ENCODE measurements at places on chromosomes 4 and X. TPM values are rescaled to one million over a fixed set of nuclear protein-coding genes. Genes with fewer than 3 reads are reported as not detected.

NKX3-2 gene
- 0.28 TPM for polyA plus RNA-seq

HNRNPDL gene
- polyA plus RNA-seq = 441 TPM

GNPDA2 gene
- polyA plus RNA-seq = 27.3 TPM

MCF2 gene
- 0.14 TPM for polyA plus RNA-seq

DNA sequence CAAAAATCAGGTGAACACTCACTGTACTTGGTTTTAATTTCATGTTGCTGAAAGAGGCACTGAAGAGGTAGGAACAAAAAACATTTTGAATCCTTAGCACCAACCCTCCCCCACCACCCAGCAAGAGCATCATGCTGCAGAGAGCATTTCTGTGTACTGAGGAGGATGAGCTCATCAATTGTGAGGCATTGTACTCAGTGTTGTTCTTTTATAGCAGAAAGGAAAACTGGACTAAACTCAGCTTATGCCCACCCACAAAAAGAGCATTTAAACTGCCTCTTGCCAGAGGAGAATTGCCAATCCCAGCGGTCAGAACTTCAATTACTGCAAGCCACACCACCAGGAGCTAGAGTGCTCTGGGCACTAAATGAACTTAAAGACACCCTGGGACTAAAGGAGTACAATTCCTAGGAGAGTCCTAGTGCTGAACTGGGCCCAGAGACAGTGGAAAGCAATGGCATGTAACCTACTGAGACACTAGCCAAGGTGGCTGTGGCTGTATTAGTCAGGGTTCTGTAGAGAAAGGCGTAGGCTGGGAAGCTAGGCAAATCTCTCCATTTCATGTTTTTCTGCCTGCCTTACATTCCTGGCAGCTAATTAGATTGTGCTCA lies 280.7 kb upstream of the KLHL4 start:
- no peak for DNase-seq

DNA sequence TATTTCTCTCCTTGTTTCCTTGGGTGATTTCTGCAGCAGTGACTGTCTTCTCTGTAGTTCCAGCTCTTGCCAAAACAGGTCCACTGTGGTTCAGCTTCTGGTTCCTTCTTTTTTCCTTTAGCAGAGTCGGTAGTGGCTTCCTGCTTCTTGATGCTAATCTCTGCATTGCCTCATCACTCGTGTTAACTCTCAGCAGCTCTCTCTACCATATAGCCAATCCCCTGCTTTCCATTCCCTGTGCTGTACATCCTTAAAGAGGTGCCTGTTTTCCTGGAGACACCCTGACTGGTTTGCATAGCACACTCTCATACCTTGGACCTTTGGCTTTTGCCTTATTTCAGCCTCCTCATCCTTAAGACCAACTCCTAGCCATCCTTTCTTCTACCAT lies 191.2 kb upstream of the LNX1 start:
- DNase-seq = no peak

DNA sequence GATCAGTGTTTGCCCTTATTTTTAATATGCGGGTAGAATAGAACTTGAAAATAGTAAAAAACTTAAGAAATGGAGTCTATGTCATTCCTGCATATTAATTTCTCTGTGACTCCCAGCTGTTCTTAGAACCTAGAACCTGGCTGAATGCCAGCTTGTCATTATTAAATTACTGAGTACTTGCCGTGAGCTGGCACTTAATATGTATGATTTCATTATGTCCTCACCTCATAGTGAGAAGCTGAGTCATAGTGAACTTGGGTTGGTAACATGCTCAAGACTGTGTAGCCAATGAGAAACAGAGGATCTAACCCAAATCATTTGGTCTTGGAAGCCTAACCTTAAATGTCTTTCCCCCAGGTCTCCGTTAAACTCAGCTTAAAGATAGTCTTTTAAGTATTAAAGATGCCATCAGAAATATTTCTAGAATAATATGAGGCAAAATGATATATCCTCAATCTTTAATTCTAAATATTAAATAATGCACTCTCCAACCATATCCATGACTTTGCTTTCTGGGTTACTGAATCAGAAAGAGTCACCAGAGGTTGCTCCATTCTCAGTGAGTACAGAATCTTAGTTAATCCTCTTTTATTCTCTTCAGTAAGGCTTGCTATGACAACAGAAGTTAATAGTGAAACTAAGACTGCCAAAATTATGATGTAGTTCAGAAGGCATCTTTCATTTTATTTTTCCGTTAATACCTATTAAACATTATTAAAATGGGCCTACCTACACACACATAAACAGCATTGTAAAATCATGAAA lies 58.6 kb upstream of the TLL1 start:
- DNase-seq = no peak

DNA sequence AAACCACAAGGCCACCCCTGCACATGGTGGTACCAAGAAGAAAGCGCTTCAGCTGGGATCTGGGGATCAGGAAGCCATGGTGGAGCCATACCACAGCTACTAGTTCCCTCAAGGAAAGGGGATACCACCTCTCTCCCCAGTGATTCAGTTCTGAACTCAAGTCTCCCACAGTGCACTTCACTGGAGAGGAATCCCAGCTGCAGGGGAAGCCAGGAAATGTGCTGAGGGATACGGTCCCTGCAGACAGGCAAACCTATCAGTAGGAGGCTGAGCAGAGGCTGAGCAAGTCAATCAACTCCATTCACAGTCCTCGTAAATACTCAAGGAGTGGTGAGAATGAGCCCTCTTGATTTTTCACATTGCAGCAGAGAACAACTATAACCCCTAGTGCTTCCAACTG lies 11.0 kb downstream of the TMEM192 start:
- no peak for DNase-seq

DNA sequence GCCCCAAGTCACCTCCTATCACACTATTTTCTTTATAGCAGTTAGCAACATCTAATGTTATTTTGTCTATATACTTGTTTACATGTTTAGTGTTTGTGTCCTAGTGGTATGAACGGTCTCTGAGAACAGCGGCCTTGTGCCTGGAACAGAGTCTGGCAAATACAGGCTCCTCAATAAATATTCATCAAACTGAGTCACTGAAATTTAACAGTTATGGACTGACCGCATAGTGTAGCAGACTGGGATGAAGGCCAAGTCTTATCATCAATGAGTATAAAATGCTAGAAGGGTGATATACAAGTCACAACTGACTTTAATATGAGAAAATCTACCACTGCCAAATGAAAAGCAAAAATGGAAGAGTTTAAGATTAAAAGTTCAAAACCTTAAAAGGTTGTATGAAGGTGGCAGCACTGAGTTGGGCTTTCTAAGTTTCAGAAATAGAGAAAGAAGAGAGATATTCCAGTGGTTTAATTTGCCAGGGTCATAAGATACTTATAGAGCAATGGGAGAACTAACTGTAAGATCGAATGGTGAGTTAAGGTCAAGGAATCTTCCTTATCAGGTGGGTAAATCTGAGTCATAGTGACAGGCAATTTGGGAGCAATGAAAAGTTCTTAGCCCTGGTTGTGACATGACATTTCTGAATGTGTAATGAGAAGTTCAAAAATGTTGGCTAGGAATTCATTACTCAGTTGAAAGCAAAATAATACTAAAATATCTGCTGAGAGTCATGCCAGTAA lies 34.9 kb downstream of the ELOVL6 start:
- no peak for DNase-seq

GRCh38 chr4:112147697-112148096 lies 2.4 kb downstream of the FAM241A start:
- DNase-seq = no peak

DNA sequence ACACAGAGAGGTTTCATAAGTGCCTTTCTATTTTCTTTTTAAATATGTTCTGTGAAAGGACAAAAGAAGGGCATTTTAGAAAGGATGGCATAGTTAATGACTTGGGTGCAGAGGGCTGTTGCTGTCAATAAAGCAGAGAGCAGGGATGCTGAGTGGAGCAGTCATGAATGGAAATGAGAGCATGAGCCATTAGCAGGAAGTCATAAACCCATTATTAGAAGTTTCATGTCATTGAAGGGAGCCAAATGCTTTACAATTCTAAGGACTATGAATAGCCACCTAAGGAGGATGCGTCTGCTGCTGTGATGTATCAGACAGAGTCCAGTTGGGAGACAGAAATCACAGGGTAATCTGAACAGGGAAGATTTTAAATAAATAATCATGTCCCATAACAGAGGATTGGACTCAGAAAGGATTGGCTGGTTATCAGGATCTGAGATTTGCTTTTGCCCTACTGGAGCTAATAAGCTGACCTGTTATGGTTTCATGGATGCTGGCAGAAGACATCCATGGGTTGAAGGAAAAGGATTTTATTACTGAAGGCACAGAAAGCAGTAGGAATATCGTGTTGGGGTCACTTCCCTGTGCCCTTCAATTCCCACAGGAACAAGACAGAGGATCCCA lies 47.5 kb upstream of the WDR19 start:
- DNase-seq = no peak

DNA sequence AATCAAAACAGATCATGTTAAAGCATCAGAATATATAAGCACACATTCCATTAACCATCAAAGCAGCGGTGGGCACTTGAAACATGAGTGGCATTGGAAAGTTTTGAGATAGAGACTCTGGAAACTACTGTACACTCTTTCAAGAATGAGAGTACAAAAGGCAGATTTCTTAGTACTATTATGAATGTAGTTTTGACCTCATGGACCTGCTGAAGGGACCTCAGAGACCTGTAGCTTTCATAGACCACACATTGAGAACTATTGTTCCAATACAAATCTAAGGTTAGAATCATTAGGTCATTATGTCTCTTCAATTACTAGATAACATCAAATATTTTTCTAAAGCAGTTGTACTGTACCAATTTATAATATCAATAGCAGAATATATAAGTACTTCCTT lies 283.6 kb downstream of the RPA4 start:
- no peak for DNase-seq

DNA sequence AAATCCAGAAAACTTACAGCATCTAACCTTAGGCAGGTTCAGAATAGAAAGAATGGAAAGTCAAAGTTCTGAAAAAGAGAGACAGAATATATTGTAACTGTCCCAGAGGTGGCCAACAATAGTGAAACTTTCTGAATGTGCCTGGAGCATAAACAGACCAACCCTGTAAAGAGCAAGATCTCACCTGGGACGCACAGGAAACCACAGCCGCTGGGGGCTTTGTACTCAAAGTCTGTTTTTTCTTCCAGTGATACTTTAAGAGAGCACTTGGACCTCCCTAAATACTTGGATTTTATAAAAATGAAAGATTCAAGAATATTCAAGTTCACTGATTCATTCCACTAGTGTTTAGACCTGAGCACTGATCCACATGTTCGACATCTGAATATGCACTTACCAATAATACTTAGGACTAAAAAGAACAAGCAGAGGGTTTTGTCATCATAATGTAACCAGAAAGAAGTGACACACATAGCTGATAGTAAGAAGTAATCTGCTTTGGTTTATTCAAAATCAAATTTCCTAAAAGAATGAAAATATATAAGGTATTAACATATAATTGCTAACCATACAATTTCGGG lies 35.3 kb downstream of the ARAP2 start:
- DNase-seq = no peak

- no peak for DNase-seq
Observed at GRCh38 chr4:9947168-9948062, 73.9 kb downstream of the SLC2A9 start.

DNA sequence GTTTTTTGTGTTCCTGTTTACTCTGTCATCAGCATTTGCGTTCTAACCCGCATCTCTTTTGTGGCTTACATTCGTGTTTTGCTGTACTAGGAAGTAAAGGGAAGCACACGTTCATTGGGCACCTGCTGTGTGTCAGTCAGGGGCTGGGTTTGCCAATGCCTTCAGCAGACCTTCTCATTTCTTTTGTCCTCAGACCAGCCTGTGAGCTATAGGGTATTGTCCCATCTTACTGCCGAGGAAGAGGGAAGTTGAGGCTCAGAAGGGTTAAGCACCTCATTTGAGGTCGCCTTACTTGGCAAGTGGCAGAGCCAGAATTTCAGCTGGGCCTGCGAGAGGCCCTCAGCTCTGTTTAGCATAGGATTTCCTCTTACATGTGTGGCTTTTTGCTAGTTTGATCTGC lies 8.7 kb downstream of the TBC1D14 start:
- no peak for DNase-seq

All from right lung (tissue), 10 donors.